ENCODE measurements at places on chromosomes 7 and 10.

DNA sequence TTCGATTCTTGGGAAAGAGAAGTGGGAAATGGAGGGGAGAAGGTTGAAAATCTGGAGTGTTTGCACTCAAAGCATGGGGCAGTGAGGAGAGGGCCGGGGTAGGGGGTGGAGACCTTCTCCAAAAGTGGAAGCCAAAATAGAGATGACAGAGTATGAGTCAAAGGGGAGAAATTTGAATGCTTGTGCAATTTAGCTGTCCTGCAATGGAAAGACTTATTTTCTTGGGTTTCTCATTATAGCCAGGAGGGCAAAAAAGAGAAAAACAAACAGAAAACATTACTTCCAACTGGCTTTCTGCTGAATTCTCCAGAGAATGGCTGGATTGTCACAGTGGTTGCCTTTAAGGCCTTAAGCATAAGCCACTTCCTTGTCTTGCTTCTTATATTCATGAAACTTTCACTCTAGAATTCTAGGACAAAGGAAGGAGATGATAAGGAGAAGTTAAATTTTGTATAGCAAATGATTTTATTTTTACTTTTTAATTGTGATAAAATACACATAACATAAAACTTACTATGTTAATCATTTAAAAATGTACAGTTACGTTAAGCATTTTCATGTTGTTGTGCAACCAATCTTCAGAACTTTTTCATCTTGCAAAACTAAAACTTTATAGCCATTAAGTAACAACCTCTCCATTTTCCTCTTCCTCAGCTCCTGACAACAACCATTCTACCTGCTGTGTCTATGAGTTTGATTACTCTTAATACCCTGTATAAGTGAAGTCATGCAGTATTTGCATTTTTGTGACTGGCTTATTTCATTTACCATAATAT is 100.2 kb downstream of the GPR85 start:
- DNase-seq: no peak

DNA sequence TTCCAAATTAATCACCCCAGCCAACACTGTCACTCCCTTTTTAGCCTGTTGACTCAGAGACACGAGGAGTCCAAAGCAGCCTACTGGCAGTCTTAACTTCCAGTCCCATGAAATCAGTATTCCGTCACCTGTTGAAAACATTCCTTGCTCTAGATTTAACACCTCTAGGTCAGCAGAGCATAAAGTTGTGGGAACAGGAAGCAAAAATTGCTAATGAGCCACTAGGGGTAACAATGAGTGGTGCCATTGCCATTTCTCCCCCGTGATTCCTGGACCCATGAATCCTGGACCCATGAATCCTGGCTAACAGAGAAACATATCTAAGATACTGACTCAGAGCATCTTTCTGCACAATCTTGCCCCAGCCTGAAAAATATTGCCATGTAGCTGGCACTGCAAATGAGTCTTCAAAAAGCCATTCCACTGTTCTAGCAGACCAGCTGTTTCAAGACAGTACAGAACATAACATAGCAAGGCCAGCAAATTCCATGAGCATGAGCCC is 252.7 kb upstream of the PTER start:
- DNase-seq: no peak

DNA sequence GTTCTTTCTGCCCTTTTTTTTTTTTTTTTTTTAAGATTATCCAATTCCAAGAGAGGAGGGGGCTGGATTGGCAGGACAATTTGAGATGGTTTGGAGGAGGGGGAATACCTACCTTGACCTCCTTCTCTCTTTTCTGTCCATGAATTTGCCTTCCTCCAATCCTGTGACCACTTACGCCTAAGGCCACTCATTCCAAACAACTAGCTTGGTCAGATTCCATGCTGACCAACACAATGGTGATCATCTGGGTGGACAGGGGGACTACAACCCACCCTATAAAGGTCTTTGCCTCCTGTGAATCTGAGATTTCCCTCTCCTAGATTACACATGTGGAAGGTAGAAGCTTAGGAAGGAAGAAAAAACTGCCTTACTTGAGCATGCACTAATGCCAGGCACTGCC is 2.3 kb upstream of the LDB1 start:
- no peak for DNase-seq

GRCh38 chr10:31479752-31480151 is 160.7 kb downstream of the ZEB1 start:
- no peak for DNase-seq
